ENCODE measurements at places on chromosomes 7 and 10.

- DNase-seq: no peak
These were observed 44.0 kb downstream of the CCDC7 start for GRCh38 chr10:32489901-32490300.

GRCh38 chr10:123175389-123176387 is 21.5 kb downstream of the BUB3 start:
- no peak for DNase-seq

DNA sequence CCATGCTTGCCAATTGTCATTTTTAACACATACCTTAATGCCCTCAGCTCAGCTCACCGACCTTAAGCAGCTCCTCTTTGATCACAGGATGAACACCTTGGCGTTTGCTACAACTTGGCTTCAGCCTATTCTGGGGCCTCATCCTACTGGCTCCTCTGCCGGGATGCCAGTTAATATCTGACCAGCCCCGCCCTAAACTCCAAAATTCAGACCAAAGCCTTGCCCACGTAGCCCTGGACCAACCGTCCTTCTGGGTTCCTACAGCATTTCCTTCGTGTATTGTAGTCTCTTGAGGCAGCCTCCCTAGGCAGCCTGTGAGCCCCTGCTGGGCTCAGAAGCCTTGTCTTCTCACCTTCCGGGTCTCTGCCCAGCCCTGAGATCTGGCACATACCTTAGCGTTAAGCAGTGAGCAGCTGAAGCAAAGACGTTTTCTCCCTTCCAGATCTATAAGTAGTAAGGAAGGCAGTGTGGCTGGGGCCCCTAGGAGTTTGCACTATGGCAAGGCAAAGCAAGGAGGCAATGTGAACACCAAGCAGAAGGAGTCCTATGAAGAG is 836 bp downstream of the ENO4 start:
- DNase-seq: no peak

DNA sequence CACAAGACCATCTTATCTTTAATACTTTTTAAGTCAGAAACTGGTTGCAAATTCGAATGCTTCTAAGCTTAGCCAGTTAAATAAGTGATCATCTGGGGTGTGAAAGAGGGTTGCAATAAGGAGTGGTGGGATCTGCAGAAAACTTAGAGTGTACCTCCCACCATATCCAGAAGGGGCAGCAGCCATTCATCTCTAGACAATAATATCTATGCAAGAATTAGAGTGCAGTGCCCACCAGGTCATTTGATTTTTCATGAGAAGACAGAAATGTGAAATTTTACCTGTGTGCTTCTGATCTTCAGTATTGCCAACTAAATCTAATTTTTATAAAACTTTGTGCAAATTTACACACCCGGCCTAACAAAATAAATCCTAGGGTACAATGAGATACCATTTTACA is 127.2 kb upstream of the SP4 start:
- no peak for DNase-seq

- DNase-seq: no peak
These were observed 201.9 kb upstream of the FRMD4A start for GRCh38 chr10:14532473-14533251.

DNA sequence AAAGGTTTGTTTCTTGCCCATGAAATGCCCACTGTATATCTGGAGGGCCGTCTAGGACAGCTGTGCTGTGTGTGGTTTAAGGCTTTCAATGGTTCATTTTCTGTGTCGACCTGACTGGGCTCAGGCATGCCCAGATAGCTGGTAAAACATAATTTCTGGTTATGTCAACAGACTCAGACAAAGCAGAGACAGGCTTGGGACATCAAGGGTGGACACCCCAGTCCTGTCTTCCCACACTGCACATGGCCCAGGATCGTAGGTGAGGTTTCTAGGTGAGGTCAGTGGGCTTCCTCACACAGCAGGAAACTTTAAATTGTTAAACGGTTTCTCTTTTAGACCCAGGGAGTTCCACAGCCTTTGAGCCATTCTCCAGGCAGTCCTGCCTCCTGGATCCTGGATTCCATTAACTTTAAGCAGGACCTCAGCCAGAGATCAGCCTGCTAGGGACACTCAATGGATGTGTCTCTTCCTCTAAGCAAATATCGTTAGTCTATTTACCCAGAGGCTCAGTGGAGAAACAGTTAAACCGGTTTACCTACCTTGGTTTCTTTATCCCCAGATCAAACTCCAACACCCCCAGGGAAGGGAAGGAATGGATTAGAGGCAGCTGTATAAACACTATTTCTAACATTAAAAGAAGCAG is 66.4 kb downstream of the ST8SIA6 start:
- DNase-seq: no peak

DNA sequence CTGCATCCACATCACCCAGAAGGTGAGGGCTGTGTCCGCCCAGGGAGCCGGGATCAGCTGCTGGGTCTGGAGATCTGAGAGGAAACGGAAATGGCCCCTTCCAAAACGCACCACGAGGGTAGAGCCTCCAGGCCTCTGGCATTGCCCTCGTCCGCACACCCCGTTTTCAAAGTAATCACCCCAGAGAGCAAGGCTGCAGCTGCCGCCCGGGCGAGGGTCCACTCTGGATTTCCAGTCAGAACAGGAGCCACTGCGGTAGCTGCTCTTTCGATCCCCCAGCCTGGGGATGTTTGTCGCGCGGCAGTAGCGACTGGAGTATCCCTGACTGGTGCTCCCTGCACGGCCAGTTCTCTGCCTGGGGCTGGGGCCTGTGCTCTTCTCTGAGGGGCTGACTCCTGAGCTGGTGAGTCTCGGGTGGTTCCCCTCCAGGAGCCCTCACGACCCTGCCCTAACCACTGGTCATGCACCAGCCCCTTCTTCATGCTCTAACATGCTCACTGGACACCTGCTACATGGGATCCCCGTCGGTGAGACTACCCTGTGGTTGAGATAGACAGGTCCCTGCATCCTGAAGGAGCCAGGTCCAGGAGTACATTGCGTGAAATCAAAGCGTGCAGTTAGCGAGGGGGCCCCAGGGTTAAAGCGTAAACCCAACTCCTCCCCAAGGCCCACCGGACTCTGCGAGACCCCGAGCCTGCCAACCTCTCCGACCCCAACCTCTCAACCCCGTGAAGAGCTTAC is 99.2 kb downstream of the FOXL3 start:
- no peak for DNase-seq

Measured in stimulated activated CD4-positive, alpha-beta T cell treated with anti-CD3 and anti-CD28 coated beads, Interleukin-1b, Interleukin-23, amount 100 ng/mL, for 1 hour (primary cell).